ENCODE measurements at places on chromosomes 4 and X.

- DNase-seq = no peak
Measured at GRCh38 chr4:83828601-83829000, 292.7 kb downstream of the GPAT3 start.

DNA sequence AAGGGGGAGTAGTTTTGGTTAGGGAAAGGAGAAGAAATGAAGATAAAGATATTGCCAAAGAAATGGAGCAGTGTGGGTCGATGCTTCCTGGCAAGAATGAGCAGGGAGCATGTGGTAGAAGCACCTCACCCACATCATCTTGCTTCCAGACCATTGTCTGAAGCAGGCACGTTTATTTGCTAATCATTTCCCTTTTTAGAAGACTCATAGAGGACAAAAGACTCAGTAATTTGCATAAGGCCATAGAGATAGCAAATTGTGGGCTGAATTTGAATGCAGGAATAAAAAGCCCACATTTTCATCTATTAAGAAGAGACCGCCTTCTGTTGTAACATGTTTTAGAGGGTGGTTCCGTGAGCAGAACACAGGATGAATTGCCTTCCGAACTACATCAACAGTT is 275.2 kb upstream of the FAT4 start:
- no peak for DNase-seq

GRCh38 chr4:176549161-176549865 is 229.5 kb downstream of the SPCS3 start:
- DNase-seq = no peak

GRCh38 chr4:113112338-113112978 is 63.0 kb downstream of the ANK2 start:
- DNase-seq = no peak

- DNase-seq = no peak
Measured at GRCh38 chr4:74127745-74128144, 28.8 kb upstream of the CXCL2 start.

GRCh38 chrX:37847733-37848197 is 394 bp upstream of the DYNLT3 start:
- DNase-seq = no peak

- DNase-seq = no peak
Measured at GRCh38 chr4:338759-339097, 1.1 kb downstream of the ZNF141 start.

DNA sequence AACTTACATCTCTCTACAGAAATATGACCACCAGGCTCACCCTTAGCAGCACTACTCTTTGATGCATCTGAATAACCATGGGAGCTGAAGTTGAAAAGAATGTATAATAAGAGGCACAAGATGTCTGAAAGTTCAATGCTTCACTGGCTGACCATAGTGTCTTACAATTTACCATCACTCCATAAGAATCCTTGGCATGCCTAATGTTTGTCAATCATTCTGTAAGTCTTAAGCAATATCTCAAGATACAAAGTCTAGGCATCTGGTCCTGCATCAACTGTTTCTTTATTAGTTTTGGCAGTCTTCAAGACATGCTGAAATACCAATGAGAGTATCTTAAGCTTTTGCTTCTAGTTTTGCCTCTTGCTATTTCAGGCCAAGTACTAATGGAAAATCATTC is 755.5 kb downstream of the STIM2 start:
- DNase-seq = no peak

DNA sequence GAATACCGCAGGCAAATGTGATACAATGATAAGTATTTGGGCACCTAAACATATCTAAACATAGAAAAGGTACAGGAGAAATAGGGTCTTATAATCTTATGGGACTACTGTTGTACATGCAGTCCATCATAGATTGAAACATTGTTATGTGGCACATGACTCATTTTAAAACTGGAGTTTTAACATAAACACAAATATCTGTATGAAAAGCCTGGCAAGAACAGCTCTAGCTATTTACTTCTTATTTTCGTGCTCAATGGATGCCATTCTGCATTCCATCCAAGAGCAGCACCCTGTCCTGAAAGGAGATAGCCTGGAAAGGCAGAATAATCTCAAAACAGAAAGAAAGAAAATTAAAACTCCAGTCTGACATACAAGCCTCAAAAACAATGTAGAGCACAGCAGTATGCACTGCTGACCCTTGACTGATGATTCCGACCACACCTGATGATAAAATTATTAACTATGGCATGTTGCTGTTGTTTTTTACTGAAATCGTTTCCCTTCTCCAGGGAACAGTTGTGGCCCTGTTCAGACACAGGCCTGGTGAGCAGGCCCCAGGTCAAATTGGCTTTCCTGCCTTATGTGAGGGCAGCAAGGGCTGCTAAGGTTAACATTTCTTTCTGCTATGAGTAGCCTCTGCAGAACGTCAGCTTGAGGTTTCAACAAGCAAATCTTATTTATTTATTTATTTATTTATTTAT is 152.7 kb downstream of the APBB2 start:
- no peak for DNase-seq

DNA sequence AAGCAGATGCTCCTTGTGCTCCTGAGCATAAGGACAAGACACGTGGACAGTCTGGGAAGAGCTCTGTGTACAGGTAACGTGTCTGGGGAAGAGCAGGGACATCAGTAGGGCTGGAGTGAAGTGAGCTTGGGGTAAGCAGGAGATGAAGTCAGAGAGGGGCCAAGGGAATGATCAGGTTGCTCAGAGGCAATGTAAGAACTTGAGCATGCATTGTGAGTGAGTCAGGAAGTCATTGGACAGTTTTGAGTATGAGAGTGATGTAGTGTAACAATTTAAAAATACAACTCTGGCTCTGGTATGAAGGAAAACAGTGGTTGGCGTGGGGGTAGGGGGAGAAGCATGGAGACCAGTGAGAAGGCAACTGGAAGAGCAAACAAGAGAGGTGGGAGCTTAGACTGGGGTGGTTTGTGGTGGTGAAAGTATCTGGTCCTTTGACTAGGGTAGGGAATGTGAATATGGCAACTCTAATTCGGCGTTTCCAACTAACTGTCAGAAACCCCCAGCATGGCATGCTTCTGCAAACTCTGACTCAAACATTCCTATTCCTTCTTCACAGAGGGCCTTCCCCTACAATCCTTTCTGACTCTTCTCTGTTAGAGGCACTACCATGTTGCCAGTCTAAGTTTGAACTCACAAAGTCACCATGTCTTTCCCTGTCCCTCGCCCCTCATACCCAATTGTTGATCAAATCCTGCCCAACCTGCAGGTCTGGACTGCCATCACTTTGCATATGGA is 57.2 kb downstream of the STBD1 start:
- no peak for DNase-seq

- DNase-seq = no peak
Measured at GRCh38 chrX:153967536-153968224, 3.9 kb downstream of the HCFC1 start.

- DNase-seq = no peak
Measured at GRCh38 chr4:61549336-61549735, 349.2 kb downstream of the ADGRL3 start.

- no peak for DNase-seq
Measured at GRCh38 chr4:68079928-68080327, 49.7 kb downstream of the TMPRSS11F start.

- no peak for DNase-seq
Measured at GRCh38 chr4:4825431-4825830, 34.0 kb upstream of the MSX1 start.

DNA sequence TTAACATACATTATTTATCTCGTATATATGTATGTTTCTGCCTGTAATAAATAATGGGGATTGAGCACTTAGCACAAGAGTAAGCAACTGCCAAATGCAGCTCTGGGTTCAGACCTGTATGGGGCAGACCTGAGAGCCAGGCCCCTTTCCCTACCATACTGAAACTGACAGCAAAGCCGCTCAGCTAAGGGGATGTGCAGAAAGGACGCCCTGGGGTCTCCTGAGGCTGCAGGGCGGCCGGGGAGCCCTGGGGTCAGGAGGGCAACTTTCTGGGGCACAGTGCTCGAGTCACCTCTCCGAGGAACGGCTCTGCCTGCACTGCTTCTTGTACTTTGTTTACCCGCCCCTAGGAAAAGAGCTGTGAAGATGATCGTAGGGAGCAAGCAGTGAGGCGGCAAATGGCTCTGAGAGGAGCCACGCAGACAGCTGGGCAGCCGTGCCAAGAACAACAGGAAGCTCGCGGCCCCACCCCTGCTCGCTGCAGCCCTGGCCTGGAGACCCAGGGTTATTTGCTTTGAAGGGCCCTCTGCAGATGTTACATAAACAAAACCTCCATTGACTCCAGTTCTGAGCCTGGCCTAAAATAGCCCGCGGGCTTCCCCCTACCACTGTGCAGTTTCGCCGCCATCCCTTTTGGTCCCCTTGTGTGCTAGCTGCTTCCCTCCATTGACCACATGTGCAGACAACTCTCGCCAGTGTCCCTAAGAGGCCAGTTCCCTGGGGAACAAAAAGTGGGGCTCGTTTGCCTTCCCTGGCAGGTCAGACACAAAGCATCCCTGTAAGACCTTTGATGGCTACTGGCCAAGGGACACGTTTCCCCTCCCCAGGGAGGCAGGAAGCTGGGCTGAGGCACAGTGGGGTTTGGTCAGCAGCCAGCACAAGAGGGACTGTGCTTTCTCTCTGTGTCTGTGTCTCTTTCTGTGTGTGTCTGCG is 111.3 kb upstream of the LNX1 start:
- DNase-seq = peak; percentile 72

DNA sequence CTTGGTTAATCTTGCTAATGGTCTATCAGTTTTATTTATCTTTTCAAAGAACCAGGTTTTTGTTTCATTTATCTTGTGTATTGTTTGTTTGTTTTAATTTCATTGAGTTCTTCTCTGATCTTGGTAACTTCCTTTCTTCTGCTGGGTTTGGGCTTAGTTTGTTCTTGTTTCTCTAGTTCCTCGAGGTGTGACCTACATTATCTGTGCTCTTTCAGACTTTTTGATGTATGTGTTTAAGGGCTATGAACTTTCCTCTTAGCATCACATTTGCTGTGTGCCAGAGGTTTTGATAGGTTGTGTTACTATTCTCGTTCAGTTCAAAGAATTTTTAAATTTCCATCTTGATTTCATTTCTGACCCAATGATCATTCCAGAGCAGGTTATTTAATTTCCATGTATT is 365.4 kb upstream of the GATB start:
- no peak for DNase-seq

- no peak for DNase-seq
Measured at GRCh38 chr4:29467044-29467717, 1253.0 kb upstream of the PCDH7 start.

DNA sequence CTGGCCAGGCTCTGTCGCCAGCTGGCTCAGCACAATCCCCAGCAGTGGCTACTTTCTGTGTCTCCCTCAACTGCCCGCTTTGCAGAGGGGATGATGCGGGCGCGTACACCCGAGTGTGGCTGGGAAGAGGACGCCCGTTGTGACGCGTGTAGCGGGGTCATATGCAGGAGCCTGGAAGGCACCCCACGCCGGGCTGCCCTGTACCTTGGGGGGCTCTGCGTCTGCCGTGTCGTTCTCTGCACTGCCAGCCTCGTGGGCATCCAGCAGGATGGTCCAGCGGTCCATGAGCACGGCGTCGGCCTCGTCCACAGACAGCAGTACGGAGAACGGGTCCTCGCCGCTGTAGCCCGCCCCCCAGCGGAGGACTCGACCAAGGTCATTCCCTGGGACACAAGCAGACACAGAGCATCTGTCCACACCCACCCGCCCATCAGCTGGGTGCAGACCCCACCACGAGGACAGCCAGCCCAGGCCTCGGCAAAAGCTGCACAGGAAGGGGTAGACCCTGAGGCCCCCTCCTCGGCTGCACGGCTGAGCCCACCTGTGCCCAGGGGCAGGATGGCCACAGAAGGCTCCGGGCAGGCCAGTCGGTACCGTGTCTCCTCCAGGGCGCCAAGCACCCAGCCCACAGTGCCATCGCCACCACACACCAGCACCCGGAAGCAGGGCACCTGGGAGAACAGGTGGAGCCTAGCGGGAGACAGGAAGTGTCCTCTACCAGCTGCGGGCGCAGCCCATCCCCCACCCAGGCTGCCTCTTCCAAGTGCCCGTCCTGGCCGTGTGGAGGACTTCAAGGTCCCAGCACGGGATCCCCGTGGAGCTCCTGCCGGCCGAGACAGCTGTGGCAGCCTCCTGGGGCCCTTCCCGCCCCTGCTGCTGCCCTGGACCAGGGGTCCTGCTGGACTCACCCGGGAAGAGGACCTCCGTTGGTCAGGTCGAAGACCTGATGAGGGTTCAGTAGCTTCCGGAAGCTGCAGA is 10.8 kb downstream of the DGKQ start:
- DNase-seq = no peak

- DNase-seq = peak; percentile 36
Measured at GRCh38 chrX:41275661-41276609, 58.0 kb upstream of the DDX3X start.

GRCh38 chrX:73562984-73563737 is at the start of gene CHIC1:
Gene CHIC1 (plus strand): TSS chrX:73563197. CDS start chrX:73563285, 88 bp downstream.
- DNase-seq = peak; percentile 63

- no peak for DNase-seq
Measured at GRCh38 chr4:5952286-5952974, 59.5 kb upstream of the CRMP1 start.

GRCh38 chr4:38004887-38005286 is 44.7 kb downstream of the PTTG2 start:
- no peak for DNase-seq

DNA sequence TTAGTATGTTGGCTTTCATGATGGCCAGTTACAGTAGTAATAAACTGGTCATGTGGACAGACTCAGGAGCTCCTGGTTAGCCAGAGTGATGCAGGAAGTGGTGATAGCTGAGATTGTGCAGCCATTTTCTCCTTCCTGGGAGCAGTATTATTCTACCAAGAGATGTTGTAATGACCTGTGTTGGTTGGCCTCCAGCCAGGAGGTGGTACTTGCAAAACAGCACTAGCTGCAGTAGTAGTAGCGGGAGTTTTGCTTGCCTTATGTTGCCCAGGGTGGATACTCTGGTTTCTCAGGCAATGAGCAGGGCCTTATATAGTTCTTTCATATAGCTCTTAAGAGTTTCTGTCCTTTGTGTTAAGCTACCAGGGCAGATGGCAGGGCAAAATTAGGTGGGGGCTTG is 998.8 kb downstream of the GLUD2 start:
- no peak for DNase-seq

- no peak for DNase-seq
Measured at GRCh38 chr4:168841000-168841671, 168.9 kb downstream of the CBR4 start.

DNA sequence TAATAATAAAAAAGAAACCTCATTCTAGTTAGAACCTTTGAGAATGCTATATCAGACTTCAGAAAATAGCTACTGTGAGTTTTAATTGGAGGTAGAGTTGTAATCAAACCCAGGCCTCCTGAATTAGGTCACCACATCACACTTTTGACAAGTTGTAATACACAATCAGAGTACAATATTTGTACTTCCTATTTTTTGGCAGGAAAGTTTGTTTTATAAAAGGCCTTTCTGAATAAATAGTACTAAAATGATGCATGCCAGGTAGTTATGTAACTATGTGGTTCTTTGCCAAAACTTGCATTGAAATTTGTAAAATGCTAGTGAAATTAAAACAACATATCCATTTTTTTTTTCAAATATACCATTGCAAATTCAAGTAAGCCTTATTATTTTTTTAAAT is 26.8 kb downstream of the ADH7 start:
- no peak for DNase-seq
